ENCODE measurements at places on chromosomes 1 and 21.
A peak's percentile ranks its signal among the peaks of the same experiment; 100 is the strongest.

DNA sequence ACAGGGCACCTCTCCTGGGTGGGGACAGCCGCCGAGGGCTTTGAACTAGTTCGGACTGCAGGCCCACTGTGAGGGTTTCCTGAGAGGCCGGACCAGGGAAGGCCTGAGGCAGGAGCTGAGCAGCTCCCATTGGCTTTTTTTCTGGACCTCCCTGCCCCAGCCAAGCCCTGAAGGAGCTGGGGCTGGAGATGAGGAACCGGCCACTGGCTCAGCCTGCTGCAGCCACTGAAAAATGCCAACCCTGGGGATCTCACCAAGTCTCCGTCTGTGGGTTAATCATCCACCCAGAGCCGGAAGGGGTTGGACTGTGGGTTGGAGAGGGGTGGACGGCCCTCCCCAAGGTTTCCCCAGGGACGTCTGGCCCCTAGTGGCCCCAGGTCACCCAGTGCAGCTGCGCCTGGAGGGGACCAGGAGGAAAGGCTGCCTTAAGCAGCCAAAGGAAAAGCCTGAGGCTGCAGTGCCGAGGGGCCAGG is 2.5 kb downstream of the VWA1 start:
- no peak for DNase-seq

- DNase-seq = no peak
Observed at GRCh38 chr1:87826681-87827251, 498.1 kb downstream of the LMO4 start.

DNA sequence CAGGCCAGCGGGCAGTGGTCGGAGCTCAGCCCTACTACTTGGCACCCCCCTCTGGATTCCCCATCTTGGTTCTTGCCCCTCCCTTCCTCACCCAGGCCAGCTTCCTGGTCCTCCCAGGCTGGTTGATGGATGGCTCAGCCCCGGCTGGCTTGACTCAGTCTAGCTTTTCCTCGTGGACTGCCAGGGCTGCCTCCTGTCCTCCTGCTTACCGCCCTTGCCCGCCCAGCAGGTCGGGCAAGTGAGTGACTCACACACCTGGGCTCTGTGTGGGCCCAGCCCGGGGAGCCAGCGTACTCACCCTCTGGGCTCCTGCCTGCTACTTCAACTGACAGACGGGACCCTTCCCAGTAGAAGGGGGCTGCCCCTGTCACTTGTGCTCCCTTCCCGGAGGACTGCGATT is 19.5 kb upstream of the ARHGEF10L start:
- no peak for DNase-seq

DNA sequence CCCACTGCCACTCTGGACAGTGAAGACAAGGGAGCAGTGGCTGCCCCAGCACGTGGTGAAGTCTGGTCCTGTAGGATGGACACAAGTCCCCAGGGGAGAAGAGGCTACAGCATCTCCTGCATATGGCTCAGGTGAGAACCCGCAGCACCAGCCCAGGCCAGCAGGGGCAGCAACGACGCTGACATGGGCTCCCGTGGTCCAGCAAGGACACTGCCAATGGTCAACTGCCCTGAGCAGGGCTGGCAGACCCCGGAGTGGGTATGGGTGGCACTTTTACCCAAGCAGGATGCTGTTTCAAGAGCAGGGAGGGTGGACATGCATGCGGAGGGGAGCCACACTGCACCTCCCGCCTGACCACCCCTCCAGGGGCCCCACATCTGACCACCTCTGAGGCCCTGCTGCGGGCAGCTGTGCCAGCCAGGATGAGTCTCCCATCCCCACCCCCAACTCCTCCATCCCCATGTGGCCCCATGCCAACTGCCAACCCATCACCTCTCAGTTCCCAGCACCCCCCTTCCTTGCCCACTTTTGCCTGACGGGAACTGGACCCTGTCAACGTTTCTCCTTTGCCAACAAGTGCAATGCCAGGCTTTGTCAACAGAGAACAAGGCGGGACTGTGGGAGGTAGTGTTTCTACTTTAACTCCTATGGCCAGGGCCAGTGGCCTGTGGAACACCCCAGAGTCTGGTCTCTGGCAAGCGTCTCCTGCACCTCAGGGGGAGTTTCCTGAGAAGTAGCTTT is 8.6 kb downstream of the MORN1 start:
- DNase-seq = no peak

DNA sequence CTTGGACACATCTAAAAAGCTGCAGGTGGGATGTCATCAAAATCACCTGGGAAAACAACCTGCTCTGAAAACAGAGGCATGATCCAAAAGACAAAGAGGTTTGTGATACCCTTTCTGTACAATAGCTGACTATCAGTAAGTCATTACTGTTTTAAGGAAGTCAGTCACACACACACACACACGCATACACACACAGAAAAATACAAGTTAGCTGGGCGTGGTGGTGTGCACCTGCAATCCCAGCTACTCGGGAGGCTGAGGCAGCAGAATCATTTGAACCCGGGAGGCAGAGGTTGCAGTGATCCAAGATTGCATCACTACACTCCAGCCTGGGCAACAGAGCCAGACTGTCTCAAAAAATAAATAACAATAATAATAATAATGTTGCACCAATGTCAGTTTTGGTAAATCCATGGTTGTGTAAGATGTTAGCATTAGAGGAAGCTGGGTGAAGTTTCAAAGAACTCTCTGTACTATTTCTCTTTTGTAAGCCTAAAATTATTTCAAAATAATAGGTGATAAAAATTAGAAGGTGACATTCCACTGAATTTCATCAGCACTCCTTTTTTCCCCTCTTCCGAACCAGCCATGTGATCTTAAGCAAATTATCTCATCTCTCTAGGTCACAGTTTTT is 9.9 kb upstream of the HLCS start:
- no peak for DNase-seq

GRCh38 chr1:41648844-41649243 is 164.4 kb upstream of the EDN2 start:
- no peak for DNase-seq

GRCh38 chr1:214791961-214792360 is 189.0 kb downstream of the CENPF start:
- DNase-seq = no peak

DNA sequence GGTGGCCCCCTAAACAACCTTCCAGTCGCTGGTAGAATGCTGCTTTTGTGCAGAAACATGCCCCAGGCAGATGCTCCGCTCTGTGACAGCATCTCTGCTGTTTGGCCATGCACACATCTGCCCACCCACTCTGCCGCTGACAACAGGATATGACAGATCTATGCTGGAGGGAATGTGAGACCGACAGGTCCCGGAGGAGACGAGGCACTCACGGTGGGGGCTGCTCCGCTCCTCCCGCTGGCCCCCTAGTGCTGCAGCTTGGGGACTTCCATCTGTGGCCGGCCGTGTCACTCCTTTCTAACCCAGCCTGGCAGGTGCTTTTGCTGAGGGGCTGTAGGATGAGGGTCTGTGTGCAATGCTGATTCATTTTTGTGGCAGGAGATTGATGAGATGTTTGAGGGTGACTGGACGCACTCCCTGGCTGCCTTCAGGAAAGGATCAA is 49.1 kb upstream of the DMRTB1 start:
- DNase-seq = no peak

DNA sequence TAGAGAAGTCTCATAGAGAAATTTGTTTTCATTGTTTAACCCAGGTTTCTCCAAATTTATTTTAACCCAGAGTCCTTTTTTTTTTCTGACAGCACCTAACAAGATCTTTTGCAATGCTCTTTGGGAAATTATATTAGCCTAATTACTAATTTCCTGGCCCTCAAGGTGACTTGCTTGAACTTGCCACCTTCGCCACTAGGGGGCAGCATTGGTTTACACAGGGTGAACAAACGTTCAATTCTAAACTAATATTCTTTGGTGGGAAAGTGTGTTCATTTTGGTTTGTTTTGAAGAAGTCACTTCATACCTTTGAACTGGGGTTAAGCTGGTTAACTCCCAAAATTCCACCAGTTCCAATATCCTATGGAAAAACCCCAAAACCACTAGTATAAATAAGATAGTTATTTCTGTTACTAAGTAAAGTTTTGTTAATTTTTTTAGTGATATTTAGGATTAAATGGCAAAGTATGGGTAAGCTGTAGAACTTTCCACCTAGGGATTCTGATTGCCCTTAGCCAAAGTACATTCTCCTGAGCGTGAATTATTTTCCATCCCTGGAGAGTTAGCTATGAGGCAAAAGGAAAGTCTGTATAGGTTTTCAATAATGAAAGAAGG is 13.0 kb downstream of the CCDC190 start:
- DNase-seq = peak; percentile 82

DNA sequence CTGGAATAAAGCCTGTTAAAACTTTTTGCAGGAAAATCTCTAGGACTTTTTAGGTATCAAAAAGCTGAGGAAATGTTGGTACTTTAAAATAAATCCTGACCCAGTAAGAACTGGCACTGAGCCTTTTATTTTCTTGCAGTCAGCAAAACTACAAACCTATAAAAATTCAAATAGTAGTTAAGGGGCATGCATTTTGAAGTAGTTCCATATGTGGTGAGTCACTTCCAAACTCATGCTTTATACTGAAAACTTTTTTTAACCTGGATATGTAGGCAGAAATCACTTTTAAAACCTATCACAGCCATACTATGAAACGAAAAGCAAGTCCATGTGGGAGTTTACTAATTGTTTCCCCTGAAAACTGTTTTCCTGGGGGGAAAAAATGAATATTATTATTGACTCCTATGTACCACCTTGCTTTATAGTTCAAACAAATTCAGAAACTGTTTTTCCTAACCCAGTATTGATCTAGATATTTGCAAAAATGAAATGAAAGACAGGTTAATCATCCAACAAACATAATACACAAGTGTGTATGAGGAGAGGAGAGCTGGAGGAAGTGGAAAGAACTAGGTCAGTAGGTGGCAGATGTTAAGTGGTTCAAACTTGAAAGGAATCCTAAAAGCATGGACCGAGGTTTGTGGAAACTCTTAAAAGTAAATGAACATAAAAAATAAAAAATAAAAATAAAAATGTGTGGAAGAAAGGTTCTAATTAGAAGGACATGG is 30.5 kb downstream of the NRIP1 start:
- DNase-seq = no peak

Measured in activated T-cell treated with anti-CD3 and anti-CD28 coated beads for 4 hours (primary cell).